ENCODE measurements at places on chromosomes 13 and 19. TPM values are rescaled to one million over a fixed set of nuclear protein-coding genes. Genes with fewer than 3 reads are reported as not detected.

PLPPR3 gene
- not detected for total RNA-seq

TBCB gene
- total RNA-seq, result 114 TPM

CDC42EP5 gene
- total RNA-seq, result 8.9 TPM

ICAM4 gene
- 0.30 TPM for total RNA-seq

SPIB gene
- total RNA-seq, result not detected

SLC7A9 gene
- total RNA-seq, result 0.30 TPM

DNA sequence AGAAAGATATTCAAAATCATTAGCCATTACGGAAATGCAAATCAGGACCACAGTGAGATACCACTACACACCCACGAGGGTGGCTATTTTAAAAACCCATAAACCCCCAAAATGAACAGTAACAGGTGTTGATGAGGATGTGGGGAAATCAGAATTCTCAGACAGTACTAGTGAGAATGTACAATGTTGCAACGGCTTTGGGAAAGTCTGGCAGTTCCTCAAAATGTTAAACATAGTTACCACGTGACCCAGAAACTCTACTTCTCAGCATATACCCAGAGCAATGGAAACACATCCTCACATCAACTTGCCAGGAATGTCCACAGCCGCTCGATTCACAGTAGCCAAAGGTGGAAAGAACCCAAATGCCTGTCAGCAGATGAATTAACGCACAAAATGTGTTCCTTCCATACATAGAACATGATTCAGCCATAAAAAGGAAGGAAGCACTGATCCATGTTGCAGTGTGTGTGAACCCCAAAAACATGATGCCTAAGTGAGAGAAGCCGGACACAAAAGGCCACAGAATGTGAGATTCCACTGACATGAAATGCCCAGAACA, 7.0 kb downstream of the PLVAP start:
- no peak for DNase-seq

DNA sequence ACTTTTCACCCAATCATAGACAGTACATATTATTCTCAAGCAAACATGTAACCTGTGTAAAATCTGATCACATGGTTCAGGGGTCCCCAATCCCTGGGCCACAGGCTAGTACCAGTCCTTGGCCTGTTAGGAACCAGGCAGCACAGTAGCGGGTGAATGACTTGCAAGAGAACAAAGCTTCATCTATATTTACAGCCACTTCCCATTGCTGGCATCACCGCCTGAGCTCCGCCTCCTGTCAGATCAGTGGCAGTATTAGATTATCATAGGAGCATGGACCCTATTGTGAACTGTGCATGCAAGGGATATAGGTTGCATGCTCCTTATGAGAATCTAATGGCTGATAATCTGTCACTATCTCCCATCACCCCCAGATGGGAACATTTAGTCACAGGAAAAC, 133.1 kb downstream of the MAB21L1 start:
- no peak for DNase-seq

- no peak for DNase-seq
Measured at GRCh38 chr13:40083841-40084240, 428.4 kb downstream of the COG6 start.

DNA sequence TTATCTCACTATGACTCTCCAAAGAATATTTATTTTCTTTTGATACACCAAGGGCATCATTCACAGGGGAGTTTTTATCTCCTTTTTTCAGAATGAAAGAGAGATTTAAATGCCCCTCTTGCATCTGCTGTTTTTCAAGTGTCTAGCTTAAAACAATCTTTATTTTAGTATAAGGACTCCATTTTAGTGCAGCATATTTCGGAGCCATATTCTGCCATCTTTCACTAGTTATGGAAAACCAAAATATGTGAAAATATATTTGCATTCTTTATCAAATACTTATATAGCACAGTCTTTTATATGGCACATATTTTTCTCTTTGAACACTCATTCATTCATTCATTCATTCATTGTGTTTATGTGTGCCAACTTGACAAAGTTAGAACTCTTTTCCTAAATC, 1130.2 kb downstream of the SLITRK5 start:
- DNase-seq, result no peak

GRCh38 chr13:23990455-23990854, 93.2 kb upstream of the C1QTNF9B start:
- no peak for DNase-seq

GRCh38 chr13:46753137-46753536, 43.8 kb downstream of the ESD start:
- no peak for DNase-seq

- DNase-seq, result no peak
Measured at GRCh38 chr13:47420568-47420967, 523.7 kb upstream of the HTR2A start.

- DNase-seq, result no peak
Measured at GRCh38 chr13:99472122-99472440, 29.2 kb upstream of the TM9SF2 start.

DNA sequence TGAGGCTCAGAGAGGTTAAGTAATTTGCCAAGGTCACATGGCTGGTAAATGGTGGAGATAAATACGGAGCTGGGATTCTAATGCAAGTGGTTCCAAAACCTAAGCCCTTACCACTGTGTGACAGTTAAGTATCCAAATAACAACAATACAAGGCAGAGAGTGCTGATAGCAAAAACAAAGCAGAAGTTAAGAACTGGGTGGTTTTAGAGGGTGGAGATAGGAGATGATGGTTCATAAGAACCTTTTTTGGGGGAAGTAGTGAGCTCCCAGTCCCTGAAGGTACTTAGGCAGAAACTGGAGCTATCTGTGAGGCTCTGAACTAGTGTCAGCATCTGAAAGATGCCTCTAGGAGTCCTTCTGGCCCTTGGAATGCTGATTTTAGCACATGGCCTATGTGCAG, 56.2 kb upstream of the UBE2L5 start:
- no peak for DNase-seq

- DNase-seq, result no peak
Measured at GRCh38 chr19:23527797-23528196, 132.5 kb upstream of the ZNF91 start.

- DNase-seq, result no peak
Measured at GRCh38 chr13:21202767-21203531, 26.5 kb downstream of the MRPL57 start.

GRCh38 chr13:91946498-91947070, 548.2 kb downstream of the GPC5 start:
- no peak for DNase-seq

- no peak for DNase-seq
Measured at GRCh38 chr13:44307255-44307654, 66.4 kb upstream of the SERP2 start.

- DNase-seq, result no peak
Measured at GRCh38 chr13:45626731-45627374, 11.3 kb upstream of the ERICH6B start.

DNA sequence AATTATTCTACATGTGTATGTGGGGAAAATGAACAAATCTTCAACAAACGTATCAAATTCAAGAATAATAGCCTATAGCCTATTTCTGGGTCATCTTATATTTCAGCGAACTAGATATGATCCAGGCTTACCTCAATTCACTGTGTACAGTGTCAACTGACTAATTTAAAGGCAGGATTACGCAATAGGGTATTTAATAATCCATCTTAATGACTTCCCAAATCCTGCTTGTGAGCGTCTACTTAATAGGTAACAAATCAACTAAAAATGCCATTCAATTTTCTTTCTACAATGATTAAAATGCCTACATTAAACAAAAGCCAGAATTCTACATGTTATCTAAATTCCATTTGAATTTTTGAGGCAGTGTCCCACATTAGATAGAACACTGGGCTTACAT, 67.0 kb downstream of the USP12 start:
- no peak for DNase-seq
